CD4-positive, alpha-beta memory T cell (primary cell): ENCODE measurements at places on chromosomes 5 and 9. TPM values are rescaled to one million over a fixed set of nuclear protein-coding genes. Genes with fewer than 3 reads are reported as not detected.

SMC2 gene
- 10.1 TPM for polyA plus RNA-seq

SNX2 gene
- 93.2 TPM for polyA plus RNA-seq

PAX5 gene
- 0.32 TPM for polyA plus RNA-seq

LPAR1 gene
- not detected for polyA plus RNA-seq

ARL14EPL gene
- not detected for polyA plus RNA-seq

LHX2 gene
- not detected for polyA plus RNA-seq

STXBP1 gene
- polyA plus RNA-seq = 5.5 TPM

LCN12 gene
- polyA plus RNA-seq = not detected

ORM2 gene
- polyA plus RNA-seq = not detected

OR13C3 gene
- not detected for polyA plus RNA-seq

CCDC192 gene
- polyA plus RNA-seq = not detected

ADAMTS6 gene
- 0.14 TPM for polyA plus RNA-seq

DNA sequence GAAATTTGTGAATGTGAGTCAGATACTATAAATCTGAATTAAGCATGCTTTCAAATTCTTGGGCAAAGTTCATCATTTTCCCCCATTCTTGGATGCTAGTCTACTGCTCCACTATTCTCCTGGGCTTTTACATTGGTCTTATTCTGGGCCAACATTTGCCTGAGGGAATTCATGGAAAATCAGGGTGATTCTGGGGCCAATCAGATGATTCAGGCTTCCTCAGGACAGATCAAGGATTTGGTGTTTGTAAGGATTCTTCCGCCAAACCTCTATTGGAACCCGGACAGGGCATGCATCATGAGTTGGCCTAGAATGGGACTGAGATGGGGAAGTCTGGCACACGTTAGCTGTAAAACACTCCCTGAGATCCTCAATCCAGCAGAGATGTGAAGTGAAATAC, 113.8 kb downstream of the MEF2C start:
- no peak for DNase-seq

- no peak for DNase-seq
These were observed 88.7 kb downstream of the ANKRD33B start for GRCh38 chr5:10652606-10653005.

GRCh38 chr9:120308495-120308894, 271.5 kb downstream of the CDK5RAP2 start:
- no peak for DNase-seq

- no peak for DNase-seq
These were observed at the start of gene RANBP17 for GRCh38 chr5:170861917-170862766. RANBP17 (plus strand) TSS chr5:170862018.

DNA sequence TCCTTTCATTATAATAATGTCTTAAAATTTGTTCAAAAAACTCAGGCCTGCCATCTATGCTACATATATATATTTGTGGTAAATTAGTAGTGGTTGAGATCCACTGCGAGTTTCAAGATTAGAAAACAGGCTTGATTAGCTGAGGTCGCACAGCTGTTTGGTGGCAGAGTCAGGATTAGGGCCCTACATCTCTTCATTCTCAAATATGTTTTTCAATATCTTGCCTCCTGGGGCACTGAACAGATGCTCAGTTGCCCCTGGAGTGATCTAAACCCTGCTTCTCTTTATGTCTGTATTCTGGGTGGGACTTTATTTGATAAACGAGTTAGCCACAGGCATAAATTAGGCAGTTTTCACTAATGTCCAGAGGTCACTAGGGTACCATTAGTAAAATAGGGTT, 27.8 kb upstream of the CEP120 start:
- DNase-seq = no peak

DNA sequence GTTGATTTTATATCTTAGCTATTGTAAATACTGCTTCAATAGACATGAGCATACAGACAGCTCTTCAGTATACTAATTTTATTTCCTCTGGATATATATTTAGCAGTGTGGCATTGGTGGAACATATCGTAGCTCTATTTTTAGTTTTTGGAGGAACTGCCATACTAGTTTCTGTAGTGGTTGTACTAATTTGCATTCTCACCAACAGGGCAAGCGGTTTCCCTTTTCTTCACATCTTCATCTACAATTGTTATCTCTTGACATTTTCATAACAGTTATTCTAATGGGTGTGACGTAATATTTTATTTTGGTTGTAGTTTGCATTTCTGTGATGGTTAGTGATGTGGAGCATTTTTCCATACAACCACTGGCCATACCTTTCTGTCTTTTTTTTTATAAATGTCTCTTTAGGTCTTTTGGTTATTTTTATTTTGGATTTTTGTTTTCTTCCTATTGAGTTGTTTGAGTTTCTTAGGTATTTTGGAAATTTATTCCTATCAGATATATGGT, 32.5 kb downstream of the TAF11L14 start:
- DNase-seq = no peak

DNA sequence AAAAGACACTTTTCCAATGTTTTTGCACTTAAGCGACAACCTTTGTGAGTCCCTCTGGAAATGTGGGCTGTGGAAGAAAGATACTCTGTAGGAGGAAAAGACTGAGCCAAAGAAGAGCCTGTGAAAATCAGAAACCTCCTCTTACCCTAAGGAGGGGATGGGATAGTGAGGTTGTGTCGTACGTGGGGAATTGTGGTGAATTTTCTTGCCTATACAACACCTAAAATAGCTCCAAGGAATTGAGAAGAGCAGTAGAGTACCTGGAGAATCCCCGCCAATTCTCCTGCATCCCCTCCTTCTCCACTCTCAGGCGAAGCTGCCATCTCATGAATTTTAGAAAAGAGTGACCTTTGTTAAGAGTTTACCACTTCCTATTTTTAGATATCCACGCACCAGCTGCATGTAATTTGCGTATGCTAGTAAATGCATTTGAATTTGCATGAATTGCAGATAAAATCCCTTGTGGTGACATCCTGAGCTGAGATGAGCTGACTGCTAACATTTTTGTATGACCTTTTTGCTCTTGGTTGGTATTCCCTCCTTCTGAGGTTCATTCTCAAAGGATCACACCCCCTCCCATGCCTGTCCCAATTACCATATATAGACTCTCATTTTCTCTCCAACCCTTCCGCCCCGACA, 147.2 kb downstream of the PCSK5 start:
- DNase-seq = no peak

- no peak for DNase-seq
These were observed 261.5 kb downstream of the CEMIP2 start for GRCh38 chr9:71506821-71507220.

- DNase-seq = no peak
These were observed 52.6 kb upstream of the ITGA1 start for GRCh38 chr5:52735139-52735538.

DNA sequence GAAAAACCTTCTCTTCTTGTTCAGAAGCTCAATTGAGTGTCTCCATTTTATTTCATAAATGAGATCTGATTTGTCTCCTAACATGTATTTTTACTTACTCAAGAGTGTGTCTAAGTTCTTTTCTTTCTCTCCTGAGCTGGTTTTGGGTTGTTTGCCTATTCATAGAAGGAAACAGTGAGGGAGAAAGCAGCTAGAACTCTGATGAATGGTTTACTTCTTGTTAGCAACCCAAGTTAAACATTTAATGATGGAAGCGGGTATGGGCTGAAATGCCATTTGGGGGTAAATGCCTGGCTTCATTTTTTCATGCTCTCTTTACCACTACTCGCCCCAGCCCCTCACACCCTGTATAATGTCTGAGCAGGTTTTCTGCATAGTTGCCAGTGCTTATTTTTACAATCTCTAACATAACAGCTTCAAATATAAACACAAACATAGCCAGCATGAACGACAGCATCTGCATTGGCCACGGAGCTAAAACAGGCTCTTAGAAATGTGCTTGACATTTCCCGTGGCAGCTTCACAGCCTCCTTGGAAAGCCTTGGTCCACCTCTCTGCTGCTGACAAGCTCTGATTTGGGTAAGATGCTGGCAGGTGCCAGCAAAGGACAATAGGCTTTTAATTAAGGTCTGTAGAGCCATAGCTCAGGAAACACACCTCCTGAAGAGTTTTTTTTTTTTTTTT, 321.1 kb downstream of the ARHGEF28 start:
- DNase-seq = no peak

DNA sequence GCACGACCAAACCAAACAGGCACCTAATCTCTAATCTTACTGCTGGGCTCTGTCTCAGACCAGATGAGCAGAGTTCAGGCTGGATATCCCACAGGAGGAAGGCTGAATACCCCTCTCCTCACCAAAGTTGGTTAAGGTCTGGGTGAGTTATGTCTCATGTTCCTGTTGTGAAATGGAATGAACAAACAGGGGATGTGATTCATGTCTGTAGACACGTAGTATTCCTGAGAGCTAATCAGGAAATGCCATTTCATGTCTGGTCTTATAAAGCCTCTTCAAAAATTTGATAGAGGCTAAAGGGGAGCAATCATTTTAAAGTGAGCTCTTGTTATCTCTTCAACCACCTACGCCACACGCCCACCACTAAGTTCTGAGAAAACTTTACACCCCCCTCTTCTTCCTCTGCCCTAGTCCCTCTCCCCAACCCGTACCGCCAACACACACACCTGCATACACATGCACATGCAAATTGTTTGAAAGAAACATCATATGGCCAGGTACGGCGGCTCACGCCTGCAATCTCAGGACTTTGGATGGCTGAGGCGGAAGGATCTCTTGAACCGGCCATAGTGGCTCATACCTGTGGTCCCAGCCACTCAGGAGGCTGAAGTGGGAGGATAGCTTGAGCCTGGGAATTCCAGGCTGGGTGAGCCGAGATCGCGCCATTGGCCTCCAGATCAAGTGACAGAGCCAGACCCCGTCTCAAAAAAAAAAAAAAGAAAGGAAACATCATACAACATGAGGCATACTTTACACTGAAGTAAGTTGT, 69.8 kb upstream of the RAI14 start:
- DNase-seq = no peak

- no peak for DNase-seq
These were observed 471.1 kb downstream of the DMAC1 start for GRCh38 chr9:7328453-7328852.

- DNase-seq = no peak
These were observed 121.3 kb upstream of the CDH18 start for GRCh38 chr5:20109326-20109725.

GRCh38 chr5:74116266-74116665, 490.3 kb downstream of the ARHGEF28 start:
- no peak for DNase-seq

DNA sequence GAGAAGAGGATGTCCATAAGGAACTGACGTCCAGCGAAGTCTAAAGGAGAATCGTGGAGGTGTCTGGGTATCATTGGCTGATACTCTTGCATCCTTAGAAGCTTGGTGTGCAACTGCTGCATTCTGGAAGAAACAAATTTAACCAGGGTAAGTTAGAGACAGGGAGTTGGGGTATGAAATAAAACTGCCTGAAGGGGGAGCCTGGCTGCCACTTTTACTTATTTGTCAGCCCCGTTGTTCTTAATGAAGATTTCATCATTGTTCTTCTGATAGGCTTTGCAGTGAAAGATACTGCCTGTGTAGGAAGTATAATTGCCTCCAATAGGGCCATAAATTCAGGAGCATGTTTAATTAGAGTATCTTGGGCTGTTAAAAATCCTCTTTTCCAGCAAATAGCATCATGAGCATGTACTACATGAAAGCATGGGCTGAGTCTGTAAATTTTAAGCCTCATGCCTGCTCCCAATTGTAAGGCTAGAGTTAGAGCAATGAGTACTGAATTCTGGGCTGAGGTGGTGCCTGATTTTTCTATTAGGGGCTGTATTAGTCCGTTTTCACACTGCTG, 1264.5 kb upstream of the ACO1 start:
- DNase-seq = peak; percentile 40

DNA sequence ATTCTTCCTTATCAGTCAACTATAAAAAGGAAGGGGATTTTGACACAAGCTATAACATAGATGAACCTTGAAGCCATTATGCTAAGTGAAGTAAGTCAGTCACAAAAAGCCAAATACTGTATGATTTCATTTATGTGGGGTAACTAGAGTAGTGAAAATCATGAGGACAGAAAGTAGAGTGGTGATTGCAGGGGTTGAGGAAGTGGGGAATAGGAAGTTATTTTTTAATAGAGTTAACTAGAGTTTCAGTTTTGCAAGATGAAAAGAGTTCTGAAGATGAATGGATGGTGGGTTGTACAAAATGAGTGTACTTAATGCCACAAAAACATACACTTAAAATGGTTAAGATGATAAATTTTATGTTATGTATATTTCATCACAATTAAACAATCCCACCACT, 65.4 kb upstream of the FAM174A start:
- no peak for DNase-seq

DNA sequence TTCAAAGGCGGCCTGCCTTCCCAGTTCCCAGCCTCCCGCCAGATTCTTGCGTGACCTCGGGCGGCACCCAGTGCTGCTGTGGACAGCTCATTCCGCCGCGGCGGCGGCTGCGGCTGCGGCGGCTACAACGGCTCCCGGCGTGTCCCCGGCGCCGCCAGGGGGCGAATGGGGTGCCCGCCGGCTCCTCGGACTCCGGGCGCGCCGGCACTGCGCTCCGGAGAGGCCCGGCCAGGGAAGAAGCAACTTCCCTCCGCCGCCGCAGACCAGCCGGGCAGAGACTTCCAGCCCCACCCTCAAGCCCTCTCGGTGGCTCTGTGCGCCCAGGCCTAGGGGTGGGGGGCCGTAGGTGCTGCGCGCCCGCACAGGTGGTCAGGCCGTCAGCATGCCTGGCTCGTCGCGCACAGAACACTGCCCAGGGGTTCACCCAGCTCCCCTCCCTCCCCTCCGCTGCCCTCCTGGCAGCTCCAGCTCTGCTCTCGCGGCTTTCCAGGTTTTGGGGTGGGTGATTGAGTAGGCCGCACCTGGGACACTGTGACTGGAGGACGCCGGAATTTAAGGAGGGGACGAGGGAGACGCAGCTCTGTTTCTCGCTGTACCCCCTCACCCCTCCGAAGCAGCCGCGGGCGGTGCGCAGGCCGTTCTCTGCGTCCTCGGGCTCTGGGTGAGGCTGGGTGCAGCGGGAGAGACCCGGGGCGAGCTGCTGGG, 20.2 kb downstream of the IGIP start:
- no peak for DNase-seq

GRCh38 chr9:123941524-123942070, 11.7 kb upstream of the DENND1A start:
- DNase-seq = no peak

- no peak for DNase-seq
These were observed 25.9 kb downstream of the PSMB7 start for GRCh38 chr9:124389146-124389939.

DNA sequence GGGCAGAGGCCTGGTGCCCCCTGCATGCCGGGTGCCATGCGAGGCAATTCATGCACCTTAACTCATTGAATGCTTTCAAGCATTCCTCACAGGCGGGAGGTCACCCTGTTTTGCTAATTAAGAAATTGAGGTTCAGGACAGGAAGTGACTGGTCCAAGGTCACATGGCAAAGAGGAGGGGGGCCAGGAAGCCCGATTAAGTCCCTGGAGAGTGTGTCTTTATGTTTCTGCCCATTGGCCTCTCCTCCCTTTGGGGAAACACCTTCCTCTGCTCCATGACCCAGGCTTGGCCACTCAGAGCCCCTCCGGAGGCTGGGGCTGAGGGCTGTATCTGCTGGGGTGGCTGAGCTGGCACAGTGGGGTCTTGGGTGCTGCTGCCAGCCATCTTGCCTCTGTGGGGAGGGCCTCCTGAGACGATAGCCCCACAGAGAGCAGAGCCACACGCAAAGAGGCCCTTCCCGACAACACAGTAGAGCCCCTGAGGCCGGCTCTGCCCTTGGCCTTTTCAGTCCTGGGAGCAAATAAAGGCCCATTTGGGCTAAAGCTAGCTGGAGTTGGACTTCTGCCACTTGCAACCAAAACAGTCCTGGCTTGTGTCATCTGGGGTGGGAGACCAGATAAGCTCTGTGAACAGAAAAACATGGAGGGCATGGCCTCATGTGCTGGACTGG, 90.8 kb upstream of the NEURL1B start:
- no peak for DNase-seq

- no peak for DNase-seq
These were observed 232.1 kb downstream of the ENC1 start for GRCh38 chr5:74408150-74409043.

GRCh38 chr5:51095486-51095885, 287.8 kb upstream of the ISL1 start:
- no peak for DNase-seq
